ENCODE measurements at places on chromosomes 6 and 20.
A peak's percentile ranks its signal among the peaks of the same experiment; 100 is the strongest.

- DNase-seq = no peak
These were observed 9.7 kb upstream of the RMND1 start for GRCh38 chr6:151461673-151462072.

GRCh38 chr6:56911847-56912246, 43.1 kb upstream of the BEND6 start:
- peak; percentile 90 for DNase-seq

DNA sequence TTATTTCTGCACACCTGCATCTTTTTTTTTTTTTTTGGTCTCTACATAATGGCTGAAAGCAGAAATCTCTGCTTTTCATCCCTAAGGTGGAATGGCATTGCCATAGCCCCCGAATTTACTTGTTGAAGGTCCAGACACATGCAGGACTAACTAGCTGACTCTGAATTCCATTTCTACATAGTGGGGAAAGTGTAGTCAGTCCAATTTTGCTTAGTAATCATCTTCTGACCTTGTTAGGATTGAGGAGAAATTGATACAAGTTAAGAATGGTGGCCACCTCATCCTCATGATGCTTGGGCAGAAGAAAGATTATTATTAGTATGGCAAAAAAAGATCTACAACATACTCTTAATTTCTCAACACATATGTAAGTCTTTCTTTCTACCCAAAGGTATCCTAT, 16.4 kb upstream of the FAM83B start:
- DNase-seq = no peak

DNA sequence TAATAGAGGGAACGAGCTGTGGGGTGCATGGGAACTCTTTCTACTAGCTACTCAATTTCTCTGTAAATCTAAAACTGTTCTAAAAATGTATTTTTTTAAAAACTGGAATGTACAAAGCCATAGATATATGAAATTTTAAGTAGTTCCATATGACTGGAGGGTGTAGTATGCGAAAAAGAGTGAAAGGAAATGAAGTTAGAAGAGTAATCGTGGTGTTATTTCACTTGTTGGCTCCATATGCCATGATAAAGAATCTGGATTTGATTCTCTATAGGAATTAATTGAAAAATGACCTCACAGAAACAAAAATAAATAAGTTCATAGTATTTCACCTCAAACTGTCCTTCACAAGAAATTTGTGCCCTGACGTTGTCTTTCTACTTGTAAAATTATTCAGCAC, 500.2 kb downstream of the TENT5A start:
- peak; percentile 61 for DNase-seq

DNA sequence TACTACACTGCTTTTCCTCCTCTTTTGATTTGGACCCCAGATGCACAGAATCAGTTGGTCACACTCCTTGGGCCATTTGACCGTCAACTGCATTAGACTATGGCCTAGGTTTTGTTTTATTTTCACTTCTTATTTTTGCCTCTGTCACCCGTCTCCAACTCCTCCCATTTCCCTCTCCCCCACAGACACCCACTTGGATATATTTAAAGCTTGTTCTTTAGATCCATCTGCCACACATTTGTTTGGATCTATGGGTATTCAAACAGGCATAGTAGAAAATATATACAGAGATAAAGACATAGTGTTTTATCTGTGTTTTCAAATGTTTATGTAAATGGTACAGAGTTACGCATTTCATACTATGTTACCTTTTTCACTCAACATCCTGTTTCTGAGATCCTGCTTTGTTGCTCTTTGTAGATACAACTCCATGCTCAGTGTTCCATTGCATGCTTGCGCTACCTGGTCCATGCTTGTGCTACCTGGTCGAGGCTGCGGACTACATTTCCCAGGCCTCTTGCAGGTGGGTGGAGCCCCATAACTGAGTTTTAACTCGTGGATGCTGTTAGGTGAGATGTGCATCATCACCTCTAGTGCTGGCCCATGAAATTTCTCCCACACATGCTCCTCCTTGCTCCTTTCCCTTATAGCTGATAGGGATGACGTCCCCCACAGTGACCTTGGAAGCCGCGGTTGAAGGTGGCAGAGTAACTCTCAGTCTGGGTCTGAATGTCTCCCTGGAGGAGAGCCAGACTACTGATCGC, 11.5 kb upstream of the PREX1 start:
- DNase-seq = no peak

- DNase-seq = peak; percentile 71
These were observed 77.7 kb downstream of the TMEM170B start for GRCh38 chr6:11615214-11615602.

- peak; percentile 41 for DNase-seq
These were observed 112.0 kb downstream of the ATXN1 start for GRCh38 chr6:16649241-16649640.

GRCh38 chr20:44742304-44743079, 3.2 kb upstream of the KCNK15 start:
- no peak for DNase-seq

DNA sequence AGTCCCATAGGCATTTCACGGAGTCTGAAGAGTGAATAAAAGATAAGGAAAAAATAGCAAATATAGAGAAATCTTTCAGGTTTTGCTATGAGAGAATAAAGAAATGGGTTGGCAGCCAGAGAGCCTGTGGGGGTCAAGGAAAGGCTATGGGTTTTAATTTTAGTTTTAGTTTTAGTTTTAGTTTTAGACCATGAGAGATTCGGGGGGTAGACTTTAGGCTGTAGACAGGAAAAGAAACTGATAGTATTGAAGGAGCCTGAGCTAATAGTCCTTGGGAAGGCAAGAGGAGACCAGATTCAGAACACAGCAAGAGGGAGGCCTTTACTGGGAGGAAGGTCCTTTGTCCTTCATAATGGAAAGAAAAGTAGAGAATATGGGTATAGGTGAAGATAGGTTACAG, 19.3 kb downstream of the DOP1A start:
- DNase-seq = no peak

GRCh38 chr6:51843456-51844056, 243.9 kb downstream of the PKHD1 start:
- DNase-seq = no peak
